Activated naive CD8-positive, alpha-beta T cell treated with anti-CD3 and anti-CD28 coated beads, Interleukin-2, amount 50 U/mL, for 24 hours (primary cell): ENCODE measurements at places on chromosomes 5 and 9.

- peaks cover 64% of the 10 kb centered on the region for H3K36me3 ChIP-seq
- H3K4me1 ChIP-seq = peaks cover 76% of the 10 kb centered on the region
Measured at GRCh38 chr5:171388816-171389168, 1.1 kb downstream of the NPM1 start.

GRCh38 chr5:126778675-126779403 is 1.9 kb downstream of the LMNB1 start:
- H3K4me3 ChIP-seq = peak overlapping the region; percentile 93
- H3K36me3 ChIP-seq = peaks cover 37% of the 10 kb centered on the region
- DNase-seq = no peak
- H3K27me3 ChIP-seq = peaks cover 1% of the 10 kb centered on the region

GRCh38 chr9:137951597-137952490 is 74.3 kb downstream of the CACNA1B start:
- H3K4me1 ChIP-seq = no peaks in the 10 kb centered on the region
- H3K36me3 ChIP-seq = no peaks in the 10 kb centered on the region
- H3K4me3 ChIP-seq = no peak overlapping the region
- H3K27ac ChIP-seq = no peak overlapping the region

- H3K4me1 ChIP-seq = no peaks in the 10 kb centered on the region
- no peak overlapping the region for H3K4me3 ChIP-seq
- no peak for DNase-seq
Measured at GRCh38 chr9:134433909-134434882, 107.9 kb downstream of the RXRA start.

GRCh38 chr9:127937056-127937387 is 632 bp downstream of the DPM2 start:
- H3K27ac ChIP-seq = peak overlapping the region; percentile 89
- DNase-seq = no peak
- H3K4me3 ChIP-seq = peak overlapping the region; percentile 91
- H3K27me3 ChIP-seq = peaks cover 3% of the 10 kb centered on the region
- peaks cover 21% of the 10 kb centered on the region for H3K36me3 ChIP-seq

GRCh38 chr5:80713631-80714030 is 58.8 kb upstream of the DHFR start:
- no peaks in the 10 kb centered on the region for H3K27me3 ChIP-seq
- no peak overlapping the region for H3K27ac ChIP-seq
- peaks cover 11% of the 10 kb centered on the region for H3K4me1 ChIP-seq
- H3K4me3 ChIP-seq = no peak overlapping the region
- no peak for DNase-seq
- peaks cover 43% of the 10 kb centered on the region for H3K36me3 ChIP-seq
